ENCODE measurements at places on chromosomes 2 and 18.

- DNase-seq: no peak
Measured at GRCh38 chr2:19758658-19759057, 143.1 kb downstream of the TTC32 start.

- DNase-seq: no peak
Measured at GRCh38 chr2:195586062-195586714, 70.8 kb upstream of the SLC39A10 start.

DNA sequence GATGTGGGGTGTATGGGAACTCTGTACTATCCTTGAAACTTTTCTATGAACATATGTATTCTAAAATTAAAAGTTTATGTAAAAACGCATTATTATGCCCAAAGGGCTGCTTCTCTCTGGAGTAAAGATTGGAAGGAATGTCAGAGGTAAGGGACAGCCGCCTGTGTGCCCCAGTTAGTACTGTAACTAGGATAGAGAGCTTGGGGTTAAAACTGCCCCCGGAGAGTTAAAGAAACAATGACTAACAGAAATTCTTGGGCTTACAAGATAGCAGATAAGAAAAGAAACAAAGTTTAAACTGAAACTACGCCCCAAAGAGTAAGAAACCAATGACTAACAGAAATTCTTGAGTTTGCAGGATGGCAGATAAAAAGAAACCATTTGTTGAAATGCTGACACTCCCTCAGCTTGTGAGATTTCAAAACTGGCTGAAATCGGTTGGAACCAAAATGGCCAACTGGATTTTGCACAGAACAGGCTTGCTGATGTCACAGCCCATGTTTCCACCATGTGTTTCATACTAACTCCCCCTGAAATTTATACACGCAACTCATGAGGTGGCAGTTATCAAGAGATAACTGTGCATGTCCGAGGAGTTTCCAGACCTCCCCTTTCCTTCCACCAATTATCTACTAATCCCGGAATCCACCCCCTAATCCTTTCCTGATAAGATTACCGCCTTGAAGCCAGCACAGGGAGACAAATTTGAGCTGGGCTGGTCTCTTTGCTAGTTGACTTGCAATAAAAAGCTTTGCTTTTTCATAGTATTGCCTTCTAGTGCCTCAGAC is 8.7 kb upstream of the TXNDC2 start:
- no peak for DNase-seq

GRCh38 chr2:19380532-19380931 is 22.1 kb upstream of the OSR1 start:
- no peak for DNase-seq

DNA sequence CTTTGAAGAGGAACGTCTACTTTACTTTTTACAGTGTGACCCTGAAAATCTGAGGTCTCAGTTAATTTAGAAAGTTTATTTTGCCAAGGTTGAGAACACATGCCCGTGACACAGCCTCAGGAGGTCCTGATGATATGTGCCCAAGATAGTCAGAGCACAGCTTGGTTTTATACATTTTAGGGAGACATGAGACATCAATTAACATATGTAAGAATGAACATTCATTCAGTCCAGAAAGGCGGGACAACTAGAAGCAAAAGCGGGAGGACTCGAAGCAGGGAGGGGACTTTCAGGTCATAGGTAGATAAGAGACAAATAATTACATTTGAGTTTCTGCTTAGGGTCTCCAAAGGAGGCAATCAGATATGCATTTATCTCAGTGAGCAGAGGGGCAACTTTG is 23.7 kb downstream of the ELMOD3 start:
- no peak for DNase-seq

- DNase-seq: no peak
Measured at GRCh38 chr2:38214209-38214717, 138.3 kb upstream of the CYP1B1 start.

- no peak for DNase-seq
Measured at GRCh38 chr2:3588084-3588483, 6.8 kb upstream of the COLEC11 start.

- no peak for DNase-seq
Measured at GRCh38 chr2:128641421-128642080, 322.9 kb upstream of the HS6ST1 start.

DNA sequence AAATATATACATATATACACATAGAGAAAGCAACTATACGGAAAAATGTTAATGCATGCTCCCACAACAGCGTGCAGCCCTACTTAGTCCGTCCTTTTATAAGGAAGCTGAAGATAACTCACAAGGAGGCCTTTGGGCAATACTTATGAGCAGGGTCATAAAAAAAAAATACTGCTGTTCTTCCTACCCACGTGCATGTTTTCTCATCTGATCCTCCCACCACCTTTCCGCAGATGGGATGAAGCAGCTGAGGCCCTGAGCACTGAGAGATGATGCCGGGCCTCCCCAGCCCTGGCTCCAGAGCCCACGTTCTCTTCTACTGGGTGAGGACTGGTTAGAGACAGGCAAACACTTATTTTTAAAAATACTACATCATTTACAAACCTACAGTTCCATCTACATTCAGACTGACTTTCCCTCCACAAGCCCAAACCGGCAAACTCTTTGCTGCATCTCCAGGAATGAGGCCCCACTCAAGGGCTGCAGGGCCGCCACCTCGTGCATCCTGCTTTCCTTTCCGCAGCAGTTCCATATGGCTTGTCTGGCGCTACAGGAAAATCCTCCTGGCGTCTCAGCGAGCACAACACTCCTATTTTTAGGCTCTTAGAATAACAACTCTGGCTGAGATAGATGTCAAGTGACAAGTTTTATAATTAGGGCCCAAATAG is 41.6 kb downstream of the TBC1D8 start:
- no peak for DNase-seq

DNA sequence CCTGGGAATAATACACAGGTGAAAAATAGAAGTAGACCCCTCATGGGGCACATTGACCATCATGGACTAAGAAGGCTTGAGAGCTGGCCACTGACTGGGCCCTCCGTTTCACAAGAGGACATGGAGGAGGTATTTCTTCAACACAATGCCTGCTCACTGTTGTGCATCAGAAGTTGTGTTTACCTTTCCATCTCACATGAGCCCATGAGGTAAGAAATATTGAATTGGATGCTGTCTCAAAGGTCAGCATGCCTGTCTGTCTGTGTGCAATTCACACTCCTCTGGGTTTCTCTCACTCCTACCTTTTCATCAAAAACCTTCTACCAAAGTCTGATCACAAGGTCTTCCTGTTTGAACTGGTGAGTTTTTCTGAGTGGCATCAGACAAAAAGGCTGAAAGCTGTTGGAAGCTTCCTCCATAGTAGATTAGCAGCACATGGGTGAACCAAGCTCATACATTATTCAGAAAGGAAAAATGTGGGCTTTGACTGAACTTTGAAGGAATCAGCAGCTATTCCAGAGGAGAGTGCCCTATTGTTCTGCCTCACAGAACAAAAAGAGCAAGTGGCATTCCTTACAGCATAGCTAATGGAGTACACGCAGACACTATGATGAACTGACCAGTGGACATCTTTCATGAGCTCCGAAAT is 143.2 kb upstream of the RND3 start:
- DNase-seq: no peak

Data from colonic mucosa (tissue), 4 donors.